ENCODE measurements at places on chromosomes 5 and 9.
A peak's percentile ranks its signal among the peaks of the same experiment; 100 is the strongest.

DNA sequence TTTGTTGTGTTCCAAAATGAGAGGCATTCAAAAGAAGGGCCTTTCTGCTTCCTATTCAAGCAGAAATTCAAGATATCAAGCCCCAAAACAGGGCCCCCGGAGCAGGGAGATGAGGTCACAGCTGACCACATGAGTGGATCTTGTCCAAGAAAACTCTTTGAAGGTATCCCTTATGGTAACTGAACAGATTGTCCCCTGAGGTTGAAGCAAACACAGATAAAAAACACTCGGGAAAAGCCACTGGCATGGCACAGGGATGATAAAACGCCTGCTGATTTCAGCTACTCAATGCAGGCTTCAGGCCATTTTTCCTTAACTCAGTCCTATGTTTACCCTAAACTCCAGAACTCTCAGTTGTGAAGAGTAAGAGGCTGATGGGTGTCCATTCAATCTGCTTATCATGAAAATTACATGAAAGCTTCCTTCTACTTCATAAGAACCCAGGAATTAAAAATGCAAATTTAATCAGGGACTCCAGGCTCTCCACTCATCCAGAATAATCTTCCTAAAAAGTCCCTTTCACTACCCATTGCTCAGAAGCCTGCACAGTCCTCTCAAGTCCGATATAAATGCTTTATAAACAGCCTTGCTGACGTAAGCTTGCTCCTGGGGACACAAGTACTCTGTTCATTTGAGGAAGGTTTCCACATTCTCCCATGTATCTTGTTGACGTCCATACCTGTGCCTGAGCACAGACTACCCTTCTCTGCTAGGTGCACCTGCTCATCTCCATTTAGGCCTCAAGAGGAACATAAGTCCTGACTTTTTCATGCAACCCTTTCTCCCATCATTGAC is 35.9 kb upstream of the SLC1A3 start:
- no peak for DNase-seq

- DNase-seq = no peak
These were observed 175.3 kb upstream of the ZNF608 start for GRCh38 chr5:124921694-124922093.

DNA sequence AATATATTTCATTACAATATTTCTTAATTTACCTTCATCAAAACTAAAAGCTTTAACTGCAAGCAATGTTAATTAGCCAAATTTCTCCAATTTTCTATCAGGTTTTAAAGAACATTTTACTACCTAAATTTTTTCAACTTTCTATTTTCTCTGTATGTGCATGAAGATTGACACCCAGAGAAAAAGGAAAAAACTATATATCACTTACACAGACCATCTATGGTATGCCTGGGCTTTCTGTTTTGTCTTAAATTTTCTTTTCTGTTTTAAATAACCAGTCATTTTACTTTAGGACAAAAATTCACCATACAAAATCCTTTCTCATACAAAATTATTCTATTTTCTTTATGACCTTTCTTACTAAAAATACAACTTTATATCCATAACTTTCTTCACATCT is 13.8 kb upstream of the IL7R start:
- DNase-seq = no peak

DNA sequence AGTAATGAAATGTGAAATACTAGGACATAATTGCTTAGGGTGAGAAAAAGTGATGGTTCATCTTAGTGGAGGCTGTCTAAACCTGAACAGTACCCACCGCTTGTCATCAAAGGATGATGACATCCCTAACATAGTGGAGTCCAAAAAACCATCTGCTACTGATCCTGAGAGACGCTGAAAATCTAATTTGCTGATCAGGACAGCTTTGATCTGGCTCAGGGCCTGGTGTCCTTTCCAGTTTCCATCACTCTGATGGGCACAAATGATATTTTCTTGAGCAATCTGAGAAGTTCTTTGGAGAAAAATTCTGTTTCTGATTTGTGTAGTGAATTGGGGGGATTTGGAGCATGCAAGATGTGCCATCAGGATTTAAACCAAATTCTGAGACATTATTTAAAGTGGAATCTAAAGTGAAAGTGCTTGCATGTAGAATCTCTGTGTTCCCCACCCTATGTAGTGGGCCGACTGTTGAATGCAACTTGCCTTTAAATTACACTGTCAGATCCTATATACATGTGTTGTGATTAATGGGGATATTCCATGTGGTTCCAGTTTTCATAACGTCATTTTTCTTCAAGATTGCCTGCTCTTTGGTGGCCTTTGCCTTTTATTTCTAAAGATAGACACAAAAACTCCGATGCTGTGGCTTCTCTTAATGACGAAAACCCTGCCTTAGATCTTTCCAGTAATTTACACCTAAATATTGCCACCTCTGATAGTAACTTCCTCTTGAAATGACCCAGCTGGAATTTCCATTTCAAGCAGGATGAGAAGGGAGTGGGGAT is 213.2 kb downstream of the PCSK5 start:
- no peak for DNase-seq

DNA sequence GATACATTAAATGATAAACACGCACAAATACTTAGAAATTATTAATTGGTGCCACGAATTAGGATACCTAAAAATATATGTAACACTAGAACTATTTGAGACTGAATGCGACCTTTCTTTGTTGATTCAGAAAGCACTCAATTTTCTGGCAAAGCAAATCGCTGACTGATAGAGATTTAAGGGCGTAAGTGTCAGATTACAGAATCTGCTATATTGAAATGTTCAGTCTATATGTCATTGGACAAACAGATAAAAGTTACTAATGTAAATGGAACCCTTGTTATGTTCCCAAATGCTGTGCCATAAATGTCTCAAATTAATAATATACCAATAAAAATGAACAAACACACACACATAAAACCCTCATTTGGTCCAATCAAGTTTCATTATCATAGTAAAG is 137.9 kb downstream of the MPDZ start:
- DNase-seq = no peak

DNA sequence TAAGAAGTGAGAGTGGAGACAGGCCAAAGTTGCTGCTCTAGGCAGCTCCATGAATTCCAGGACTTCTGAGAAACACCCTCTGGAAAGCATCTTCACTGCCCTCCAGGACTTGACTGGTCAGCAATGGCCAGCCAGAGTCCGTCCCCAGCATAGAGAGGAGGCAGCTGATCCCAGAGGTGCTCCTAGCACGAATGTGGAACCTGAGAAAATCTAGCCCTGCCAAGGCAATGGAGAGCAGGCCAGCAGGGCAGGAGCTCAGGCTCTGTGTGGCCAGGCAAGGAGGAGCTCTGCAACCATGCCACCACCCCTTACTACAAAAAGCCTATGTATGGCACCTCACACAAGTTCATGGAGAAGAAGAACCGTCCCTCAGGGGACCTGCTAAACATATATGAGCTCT is 56.1 kb upstream of the SPTLC1 start:
- no peak for DNase-seq

DNA sequence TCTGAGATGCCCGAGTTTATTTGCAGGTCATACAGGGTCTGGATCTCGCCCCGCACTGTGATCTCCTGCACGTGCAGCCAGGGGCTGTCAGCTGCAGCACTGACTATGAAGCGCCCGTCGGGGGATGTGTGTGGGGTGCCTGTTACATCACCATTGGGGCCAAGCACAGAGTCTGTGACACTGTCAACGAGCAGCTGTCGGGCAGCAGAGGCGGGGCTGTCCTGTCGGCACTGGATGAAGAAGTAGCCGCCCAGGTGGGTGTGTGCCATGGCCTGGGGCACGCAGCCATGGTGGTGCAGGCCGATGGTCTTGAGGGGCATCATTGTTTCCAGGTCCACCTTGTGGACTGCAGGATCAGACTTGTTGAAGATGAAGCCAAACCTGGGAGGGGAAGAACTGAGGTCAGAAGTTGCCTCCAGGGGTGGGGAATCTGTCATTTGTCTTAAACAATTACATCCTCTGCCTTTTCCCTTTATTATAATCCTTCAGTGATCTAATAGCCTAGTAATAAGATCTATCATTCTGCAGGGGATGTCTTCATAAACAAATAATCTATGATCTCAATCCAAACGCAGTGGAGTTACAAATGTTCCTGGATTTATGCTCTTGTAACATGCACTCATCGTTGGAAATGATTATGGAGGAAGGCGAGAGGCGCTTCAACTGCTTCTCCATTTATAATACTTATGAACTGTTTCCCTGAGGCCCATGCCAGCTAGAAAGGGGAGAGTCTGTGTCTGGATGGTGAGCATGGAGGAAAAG is 147.8 kb downstream of the HSPA4 start:
- no peak for DNase-seq

GRCh38 chr5:32193591-32193990 is 19.5 kb upstream of the GOLPH3 start:
- no peak for DNase-seq

DNA sequence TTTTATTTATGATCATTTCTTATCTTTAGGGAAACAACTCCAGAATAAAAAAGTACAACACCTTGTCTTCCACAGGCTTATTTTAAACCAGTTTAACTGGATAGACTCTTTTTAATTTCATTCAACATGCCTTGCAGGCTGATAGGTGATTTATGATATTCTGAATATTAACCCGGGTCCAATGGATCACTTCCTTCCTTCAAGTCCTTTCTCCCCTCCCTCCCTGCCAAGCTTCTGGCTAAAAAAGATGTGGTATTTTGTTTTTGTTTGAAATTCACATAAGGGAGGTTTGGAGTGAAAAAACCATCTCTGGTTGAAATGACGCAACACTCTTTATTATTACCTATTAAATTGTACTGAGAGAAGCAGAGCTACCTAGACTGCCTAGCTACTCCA is 265.3 kb downstream of the MLLT3 start:
- no peak for DNase-seq

- peak; percentile 98 for DNase-seq
These were observed 80.6 kb downstream of the RAD23B start for GRCh38 chr9:107363516-107364152.

GRCh38 chr9:114572199-114572598 is 15.4 kb upstream of the ATP6V1G1 start:
- no peak for DNase-seq

GRCh38 chr9:97770808-97771372 is 73.8 kb upstream of the XPA start:
- DNase-seq = no peak

DNA sequence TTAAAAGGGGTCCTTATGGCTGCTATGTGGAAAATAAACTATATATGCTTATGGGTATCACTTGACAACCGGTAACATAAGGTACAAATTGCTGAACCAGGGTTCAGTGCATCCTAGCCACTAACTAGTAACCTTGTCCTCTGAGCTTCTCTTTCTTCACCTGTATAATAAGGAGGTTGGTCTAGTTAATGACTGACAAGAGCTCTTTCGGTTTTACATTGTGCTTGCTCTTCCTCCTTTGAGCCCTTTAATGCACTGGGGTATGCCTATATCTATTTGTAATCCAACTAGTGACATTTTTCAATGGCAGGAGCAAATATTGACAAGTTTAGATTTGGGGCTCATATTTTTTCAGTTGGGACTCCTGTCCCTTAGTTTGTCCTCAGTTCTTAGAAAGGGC is 66.1 kb downstream of the NPR3 start:
- no peak for DNase-seq

DNA sequence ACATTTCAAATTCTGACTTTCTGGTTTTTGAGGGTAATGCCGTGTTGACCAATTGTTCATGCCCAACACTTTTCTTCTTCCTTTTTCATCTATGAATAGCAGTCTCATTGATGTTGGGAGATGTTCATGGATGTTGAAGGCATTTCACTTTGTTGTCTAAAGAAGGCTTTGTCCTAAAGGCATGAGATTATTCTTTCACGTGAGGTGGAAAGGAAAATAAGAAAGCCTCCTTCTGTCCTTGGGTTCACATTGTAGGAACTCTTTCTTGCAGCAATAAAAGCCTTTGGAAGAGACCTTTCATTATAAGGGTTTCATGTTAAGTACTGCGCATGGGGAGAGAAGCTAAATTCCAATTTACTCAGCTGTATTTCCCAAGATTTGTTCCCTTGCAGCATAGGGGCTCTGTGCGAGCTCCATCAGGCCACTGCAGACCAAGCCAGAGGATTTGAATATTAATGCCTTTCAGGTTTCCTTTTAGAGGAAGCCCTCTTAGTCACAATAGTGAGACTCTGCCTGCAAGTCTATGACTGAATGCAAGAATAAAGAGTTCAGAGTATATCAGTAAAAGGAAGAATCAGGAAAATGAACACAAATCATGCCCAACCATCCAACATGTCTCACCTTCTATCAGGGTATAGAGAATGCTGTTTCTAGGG is 274.6 kb downstream of the TMEM38B start:
- DNase-seq = no peak

DNA sequence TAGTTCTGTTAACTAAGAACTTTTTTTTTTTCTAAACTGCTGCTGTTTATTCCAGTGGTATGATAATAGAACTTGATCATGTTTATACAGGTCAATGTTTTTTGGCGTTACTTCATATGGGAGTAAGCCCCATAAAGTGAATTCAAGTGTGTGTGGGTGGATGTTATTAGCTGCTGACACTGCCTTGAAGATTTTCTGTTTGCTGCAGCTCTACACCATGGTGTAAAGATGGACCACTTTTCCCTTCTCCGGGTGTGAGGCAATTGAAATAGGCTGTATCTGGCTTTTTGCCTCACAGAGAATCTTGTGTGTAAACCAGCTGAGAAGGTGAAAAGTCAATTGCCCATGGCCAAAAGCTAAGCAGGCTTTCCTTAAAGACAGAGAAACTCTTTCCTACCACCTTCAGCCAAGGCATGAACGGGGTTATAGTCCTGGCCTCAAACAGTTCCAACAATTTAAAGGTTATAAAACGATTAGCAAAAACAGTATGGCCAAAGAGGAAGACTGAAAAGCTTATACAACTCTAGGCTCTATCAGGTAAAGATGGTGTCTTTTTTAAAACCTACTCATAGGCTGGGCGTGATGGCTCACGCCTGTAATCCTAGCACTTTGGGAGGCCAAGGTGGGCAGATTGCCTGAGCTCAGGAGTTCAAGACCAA is 33.9 kb upstream of the ABCA1 start:
- DNase-seq = no peak

GRCh38 chr5:124614836-124615385 is 131.5 kb downstream of the ZNF608 start:
- DNase-seq = no peak

GRCh38 chr5:466661-467310 is 23.8 kb downstream of the EXOC3 start:
- no peak for DNase-seq

DNA sequence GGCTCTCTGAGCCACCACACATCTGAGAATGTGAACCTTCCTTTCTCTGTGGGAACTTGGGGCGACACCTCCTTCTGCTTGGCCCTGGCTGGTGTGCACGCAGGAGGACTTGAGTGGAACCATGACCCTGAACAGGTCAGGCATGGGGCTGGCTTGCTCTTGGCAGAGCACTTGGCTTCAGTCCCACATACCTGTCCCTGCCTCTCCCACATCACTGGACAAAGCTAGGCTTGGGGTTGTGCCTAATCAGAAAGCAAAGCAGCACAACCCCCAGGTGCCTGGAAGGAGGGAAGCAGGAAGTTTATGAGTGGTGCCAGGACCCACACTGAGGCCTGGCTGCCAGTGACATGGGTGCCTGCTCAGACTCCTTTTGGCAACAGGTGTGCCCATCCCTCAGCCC is 13.2 kb downstream of the GADD45G start:
- DNase-seq = no peak

GRCh38 chr9:93589688-93590087 is 13.3 kb downstream of the PHF2 start:
- DNase-seq = peak; percentile 52

All from islet precursor cell (in vitro differentiated cells).